ENCODE measurements at places on chromosomes 4 and X. TPM values are rescaled to one million over a fixed set of nuclear protein-coding genes. Genes with fewer than 3 reads are reported as not detected.

DNA sequence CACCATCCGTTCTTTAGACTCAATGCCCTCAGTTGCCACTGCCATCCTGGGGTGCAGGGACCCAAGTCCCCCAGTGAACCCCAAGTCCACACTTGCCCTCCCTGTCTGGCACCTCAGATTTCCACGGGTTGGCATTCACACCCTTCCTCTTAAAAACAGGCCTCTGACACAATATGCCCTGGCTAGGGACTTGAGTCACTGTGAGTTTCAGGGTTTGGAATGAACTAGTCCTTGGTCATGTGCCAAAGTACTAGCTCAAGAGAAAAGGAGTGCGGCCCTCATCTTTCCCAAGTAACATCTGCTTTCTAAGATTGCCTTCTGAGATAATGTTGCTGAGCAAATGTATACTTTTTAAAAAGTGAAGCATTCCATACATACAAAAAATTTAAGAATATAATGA, 134.0 kb downstream of the MID1 start:
- H3K4me1 ChIP-seq, result peaks cover 7% of the 10 kb centered on the region
- H3K4me3 ChIP-seq, result no peak overlapping the region
- no peak overlapping the region for H3K27ac ChIP-seq
- H3K27me3 ChIP-seq, result no peaks in the 10 kb centered on the region
- DNase-seq, result no peak

GRCh38 chr4:174318829-174319764, 35.4 kb downstream of the CEP44 start:
- no peak overlapping the region for H3K27ac ChIP-seq
- H3K4me3 ChIP-seq, result no peak overlapping the region
- no peak for DNase-seq
- no peaks in the 10 kb centered on the region for H3K4me1 ChIP-seq

DNA sequence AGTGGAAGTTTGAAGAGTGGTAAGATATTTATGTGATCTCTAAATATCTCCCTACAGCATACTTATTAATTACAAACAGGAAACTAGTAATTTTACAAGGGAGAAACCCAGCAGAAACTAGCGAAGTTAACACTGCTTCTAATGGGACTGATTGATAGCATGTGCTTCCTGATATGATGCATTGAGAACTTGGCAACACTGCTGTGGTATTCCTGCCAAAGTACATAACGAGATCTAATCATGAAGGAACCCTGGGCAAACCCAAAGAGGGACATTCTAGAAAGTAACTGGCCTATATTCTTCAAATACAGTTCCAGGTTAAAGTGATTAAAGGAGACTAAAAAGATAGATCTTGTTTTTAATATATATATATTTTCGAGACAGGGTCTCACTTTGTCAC, 4.6 kb upstream of the GPR34 start:
- no peaks in the 10 kb centered on the region for H3K4me1 ChIP-seq
- H3K4me3 ChIP-seq, result no peak overlapping the region
- H3K36me3 ChIP-seq, result no peaks in the 10 kb centered on the region
- no peak for DNase-seq
- no peak overlapping the region for H3K27ac ChIP-seq

DNA sequence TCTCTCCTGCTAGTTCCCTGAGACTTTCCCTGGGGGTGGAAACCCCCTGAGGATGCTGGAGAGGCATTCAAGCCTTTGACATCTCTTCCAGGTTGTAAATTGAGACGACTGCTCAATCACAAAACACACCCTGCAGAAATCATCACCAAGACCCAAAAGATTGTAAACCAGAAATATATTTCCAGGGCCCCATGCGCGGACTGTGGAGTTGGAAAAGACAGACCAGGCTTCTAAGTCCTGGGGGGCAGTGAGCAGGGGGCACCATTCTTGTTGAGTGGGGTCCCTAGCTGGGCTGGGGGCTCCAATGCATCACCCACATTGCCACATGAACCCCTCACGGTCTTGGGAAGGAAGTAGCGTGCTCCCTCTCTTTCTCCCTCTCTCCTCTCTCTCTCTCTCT, 87.9 kb upstream of the C4orf50 start:
- no peak for DNase-seq
- H3K36me3 ChIP-seq, result no peaks in the 10 kb centered on the region
- no peaks in the 10 kb centered on the region for H3K4me1 ChIP-seq
- no peaks in the 10 kb centered on the region for H3K27me3 ChIP-seq

DNA sequence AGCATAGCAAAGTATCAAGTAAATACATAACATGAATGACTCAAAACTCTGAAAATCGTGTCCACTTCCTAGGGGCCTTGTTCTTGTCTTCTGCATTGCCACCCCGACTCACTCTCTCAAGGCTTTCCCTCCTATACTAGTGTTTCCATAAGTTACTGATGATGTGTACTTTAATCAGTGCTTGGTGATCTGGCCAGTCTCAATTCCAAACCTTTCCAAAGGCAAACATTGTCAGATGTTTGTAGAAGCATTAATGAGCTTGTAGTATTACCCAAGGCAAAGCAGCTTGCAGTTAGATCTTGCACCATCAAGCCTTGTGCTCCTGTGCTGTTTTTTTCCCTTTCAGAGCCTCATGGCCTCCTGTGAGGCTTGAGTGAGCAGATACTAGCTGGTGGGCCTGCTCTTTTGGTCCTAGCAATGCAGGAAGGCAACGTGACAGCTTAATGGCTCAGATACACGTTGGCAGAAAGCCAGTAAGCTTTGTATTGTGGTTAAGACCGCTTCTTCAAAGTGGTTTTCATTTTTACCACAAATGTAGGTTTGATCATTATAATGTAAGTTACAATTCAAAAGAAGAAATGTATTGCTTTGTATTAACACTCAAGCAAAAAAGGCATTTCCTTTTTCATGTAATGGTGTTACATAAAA, 51.8 kb downstream of the RBPJ start:
- no peaks in the 10 kb centered on the region for H3K27me3 ChIP-seq
- no peaks in the 10 kb centered on the region for H3K36me3 ChIP-seq
- no peak overlapping the region for H3K27ac ChIP-seq
- H3K4me3 ChIP-seq, result no peak overlapping the region

- H3K36me3 ChIP-seq, result no peaks in the 10 kb centered on the region
- no peaks in the 10 kb centered on the region for H3K27me3 ChIP-seq
- H3K27ac ChIP-seq, result no peak overlapping the region
- H3K4me3 ChIP-seq, result no peak overlapping the region
Observed at GRCh38 chrX:43018031-43018430, 240.1 kb upstream of the PPP1R2C start.

- H3K4me1 ChIP-seq, result no peaks in the 10 kb centered on the region
- no peak overlapping the region for H3K27ac ChIP-seq
- peaks cover 93% of the 10 kb centered on the region for H3K36me3 ChIP-seq
- H3K27me3 ChIP-seq, result no peaks in the 10 kb centered on the region
- no peak overlapping the region for H3K4me3 ChIP-seq
Observed at GRCh38 chr4:878796-879728, 53.1 kb downstream of the GAK start.

- peaks cover 4% of the 10 kb centered on the region for H3K4me1 ChIP-seq
- no peak overlapping the region for H3K4me3 ChIP-seq
- no peak for DNase-seq
- no peaks in the 10 kb centered on the region for H3K36me3 ChIP-seq
- no peaks in the 10 kb centered on the region for H3K27me3 ChIP-seq
Observed at GRCh38 chr4:158945529-158946108, 157.3 kb upstream of the RAPGEF2 start.

- H3K36me3 ChIP-seq, result no peaks in the 10 kb centered on the region
- no peak for DNase-seq
- H3K27me3 ChIP-seq, result no peaks in the 10 kb centered on the region
- no peaks in the 10 kb centered on the region for H3K4me1 ChIP-seq
- H3K27ac ChIP-seq, result no peak overlapping the region
Observed at GRCh38 chrX:57674861-57675260, 5.2 kb downstream of the NLRP2B start.

The STK32B gene
- total RNA-seq, result 2.8 TPM

The CD40LG gene
- 1.6 TPM for total RNA-seq

Measured in upper lobe of right lung (tissue), 1 donor.